ENCODE measurements at places on chromosomes 5 and 9.

GRCh38 chr9:88971131-88971960, 19.9 kb upstream of the S1PR3 start:
- DNase-seq = no peak

- no peak for DNase-seq
Observed at GRCh38 chr5:169610606-169611005, 26.5 kb upstream of the DOCK2 start.

- DNase-seq = no peak
Observed at GRCh38 chr5:177444106-177445051, 2.2 kb upstream of the PRR7 start.

DNA sequence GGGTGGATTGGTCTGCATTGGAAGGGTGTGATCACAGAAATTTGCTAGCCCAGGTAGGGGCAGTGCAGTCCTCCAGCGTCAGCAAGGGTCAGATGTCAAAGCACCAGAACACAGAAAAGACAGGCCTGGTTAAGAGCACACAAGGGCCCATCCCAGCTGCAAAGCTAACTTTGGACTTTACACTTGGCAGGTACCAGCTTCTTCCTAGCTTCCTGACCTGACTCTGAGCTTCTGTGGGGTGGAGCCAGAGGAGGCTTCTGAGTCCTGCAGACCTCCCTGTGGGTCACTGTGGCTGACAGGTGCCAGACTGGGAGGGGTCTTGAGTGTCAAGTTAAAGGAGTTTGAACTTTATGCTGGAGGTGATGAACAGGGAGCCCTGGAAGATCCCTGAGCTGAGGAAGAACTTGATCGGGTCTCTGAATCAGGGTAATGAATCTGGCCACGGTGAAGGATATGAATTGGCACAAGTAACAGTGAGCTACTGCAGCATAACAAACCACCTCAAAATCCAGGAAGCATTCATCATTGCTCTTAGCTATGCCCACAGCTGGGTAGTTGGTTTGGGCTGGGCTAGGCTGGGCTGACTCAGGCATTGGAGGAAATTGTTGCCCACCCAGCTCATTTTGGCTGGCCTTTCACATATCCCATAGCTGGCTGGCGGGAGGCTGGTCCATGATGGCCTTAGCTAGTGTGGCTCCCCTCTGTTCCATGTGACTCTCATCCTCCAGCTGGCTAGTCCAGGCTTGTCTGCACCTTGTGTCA, 63.4 kb downstream of the BARX1 start:
- DNase-seq = no peak

DNA sequence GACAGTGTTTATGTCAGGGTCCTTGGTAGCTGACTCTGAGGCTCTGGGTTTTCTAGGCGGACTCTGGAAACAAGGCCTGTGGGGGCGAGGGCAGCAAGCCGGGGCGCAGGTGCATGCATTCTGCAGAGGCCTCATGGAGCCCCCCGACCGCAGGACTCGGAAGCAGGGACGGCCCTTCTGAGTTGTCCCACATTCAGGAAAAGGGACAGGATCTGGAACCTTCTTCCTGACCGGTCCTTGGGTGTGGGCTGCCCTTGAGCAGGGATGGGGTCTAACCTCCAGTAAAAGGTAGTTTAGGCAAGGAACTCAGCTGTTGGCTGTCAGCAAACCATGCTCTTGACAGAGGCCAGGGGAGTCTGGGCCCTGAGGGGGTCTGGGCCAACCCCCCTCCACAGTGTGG, 7.4 kb upstream of the COL5A1 start:
- no peak for DNase-seq

DNA sequence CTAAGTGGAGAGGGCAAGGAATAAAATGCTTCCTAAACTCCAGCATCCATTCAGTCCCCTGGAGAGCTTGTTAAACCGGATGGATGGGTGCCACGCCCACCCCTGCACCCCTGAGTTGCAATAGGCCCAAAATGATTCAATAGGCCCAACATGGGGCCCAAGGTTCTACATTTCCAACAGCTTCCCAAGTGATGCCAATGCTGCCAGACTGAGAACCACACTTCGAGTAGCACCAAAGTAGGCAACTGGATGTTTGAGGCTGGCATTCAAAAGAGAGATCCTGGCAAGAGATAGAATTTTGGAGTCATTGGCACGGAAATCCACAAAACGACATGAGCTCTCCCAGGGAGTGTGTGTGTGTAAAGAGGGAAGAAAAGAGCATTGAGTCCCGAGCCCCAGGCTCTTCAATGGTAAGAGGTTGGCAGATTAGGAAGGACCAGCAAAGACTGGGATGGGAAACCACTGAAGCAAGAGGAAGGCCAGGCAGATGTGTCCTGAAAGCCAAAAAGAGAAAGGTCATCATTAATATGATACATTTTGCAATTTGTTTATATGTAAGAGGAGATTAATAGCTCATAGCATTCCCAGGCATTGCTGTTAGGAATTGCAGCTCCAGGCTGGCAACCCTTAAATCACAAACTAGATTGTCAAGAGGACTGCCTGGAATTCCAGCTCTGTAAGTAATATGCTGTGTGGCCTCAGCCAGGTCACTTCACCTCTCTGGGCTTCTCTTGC, 130.6 kb downstream of the KCNIP1 start:
- DNase-seq = no peak

- no peak for DNase-seq
Observed at GRCh38 chr9:108812396-108813025, 43.3 kb downstream of the ACTL7B start.

- peak; percentile 79 for DNase-seq
Observed at GRCh38 chr5:176361437-176362232, at the start of gene KIAA1191. KIAA1191 (minus strand) TSS chr5:176361764; CDS start chr5:176359508, 2,256 bp downstream.

GRCh38 chr9:120441426-120442307, 138.3 kb downstream of the CDK5RAP2 start:
- DNase-seq = no peak

GRCh38 chr9:69554945-69555344, 117.2 kb downstream of the APBA1 start:
- DNase-seq = no peak

DNA sequence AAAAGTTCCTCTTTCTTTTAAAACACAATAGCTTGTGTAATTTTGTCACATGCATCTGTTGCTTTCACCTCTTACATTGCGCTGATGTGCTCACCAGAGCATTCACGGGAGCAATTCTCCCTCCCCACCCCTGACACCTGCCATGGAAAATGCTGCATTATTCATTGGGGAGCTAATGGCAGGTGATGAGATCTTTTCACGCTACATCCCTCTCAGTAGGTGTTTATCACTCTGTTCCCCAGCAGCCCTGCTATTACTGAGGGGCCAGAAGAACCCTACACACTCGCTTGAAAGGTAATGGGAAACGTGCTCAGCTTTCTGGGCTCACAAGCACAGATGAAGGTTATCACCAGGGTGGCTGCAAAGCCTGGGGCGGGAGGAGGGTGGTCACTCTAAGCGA, 398.0 kb downstream of the PSAT1 start:
- DNase-seq = no peak

GRCh38 chr9:27280860-27281259, 16.1 kb downstream of the EQTN start:
- no peak for DNase-seq

DNA sequence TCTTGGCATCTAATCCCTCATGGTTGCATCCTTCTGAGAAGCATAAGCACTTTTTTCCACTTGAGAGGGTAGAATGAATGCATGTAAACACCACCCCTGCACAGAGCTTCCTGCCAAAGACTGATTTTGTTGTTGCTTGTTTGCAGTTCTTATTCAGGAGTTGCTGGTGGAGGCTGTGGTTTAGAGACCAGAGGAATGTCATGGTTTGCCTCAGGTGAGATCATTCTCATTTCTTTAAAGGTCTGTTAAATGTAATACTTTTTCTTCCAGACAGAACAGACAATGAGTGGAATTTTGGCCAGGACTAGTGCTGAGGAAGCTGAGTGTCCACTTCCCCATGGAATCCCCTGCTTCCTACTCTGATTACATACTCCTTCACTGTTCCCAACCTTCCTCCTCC, 3.2 kb upstream of the TNC start:
- DNase-seq = no peak

- DNase-seq = no peak
Observed at GRCh38 chr5:40796487-40796889, 1.7 kb downstream of the PRKAA1 start.

DNA sequence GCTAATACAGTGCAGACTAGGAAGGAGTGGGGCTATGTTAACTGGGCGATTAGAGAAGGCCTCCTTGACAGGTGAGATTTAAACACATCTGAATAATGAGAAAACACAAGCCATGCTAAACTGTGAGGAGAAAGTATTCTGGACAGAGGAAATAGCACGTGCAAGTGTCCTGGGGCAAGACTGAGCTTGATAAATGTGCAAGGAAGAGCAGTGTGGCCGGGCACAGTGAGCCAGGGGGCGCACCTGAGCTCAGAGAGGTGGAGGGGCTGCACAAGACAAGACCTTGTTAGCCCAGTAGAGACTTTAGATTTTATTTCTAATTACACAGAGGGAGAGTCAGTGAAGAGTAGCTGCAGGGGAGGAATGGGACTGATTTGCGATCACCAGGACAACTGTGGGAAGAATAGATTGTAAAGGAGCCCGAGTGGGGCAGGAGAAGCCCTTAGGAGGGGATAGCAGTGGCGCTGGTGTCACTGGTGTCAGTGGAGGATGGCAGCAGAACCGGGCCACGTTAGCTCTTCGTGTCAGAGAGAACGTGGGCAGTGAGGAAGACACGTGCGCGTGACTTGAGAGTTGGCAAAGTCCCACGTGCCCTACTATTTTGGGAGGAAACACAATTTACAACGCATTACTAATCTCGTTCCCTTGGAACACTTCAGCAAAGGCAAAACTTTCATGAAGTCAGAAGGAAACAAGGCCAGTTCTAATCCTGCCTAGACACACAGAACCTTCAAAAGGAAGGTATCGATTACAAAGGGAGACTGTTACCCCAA, 17.9 kb upstream of the C5orf47 start:
- DNase-seq = no peak

GRCh38 chr9:28120184-28120583, 546.9 kb upstream of the C9orf72 start:
- no peak for DNase-seq

GRCh38 chr5:52734557-52734956, 53.2 kb upstream of the ITGA1 start:
- DNase-seq = no peak

DNA sequence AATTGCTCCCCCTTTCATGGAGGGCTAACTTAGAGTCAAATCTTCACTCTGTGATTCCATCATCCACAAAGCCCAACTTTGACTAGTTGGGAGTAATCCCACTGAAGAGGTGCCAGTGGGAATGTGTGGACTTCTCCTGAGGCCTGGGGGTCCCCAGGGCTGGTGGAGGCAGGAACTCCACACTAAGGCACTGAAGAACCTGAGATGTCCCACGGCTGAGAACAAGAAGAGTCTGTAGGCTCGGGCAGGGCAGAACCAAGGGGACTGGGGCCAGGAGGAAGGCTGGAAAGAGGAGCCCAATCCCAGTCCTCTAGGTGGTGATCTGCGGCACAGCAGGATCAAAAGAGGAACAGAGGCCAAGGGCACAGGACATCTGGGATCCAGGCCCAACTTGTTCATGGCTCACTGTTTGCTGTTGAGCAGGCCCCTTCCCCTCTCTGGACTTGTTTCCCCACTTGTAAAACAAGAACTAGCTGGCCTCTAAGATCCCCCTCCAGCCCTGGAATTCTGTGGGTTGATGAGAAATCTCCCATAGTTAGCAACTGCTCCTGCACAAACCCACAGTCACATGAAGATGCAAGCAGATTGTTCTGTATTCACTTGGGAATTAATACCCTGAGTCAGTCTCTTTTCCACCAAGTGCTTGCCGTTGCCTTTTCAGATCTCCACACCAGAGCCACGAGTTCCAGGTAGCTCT, 32.7 kb upstream of the ALDH1B1 start:
- no peak for DNase-seq

DNA sequence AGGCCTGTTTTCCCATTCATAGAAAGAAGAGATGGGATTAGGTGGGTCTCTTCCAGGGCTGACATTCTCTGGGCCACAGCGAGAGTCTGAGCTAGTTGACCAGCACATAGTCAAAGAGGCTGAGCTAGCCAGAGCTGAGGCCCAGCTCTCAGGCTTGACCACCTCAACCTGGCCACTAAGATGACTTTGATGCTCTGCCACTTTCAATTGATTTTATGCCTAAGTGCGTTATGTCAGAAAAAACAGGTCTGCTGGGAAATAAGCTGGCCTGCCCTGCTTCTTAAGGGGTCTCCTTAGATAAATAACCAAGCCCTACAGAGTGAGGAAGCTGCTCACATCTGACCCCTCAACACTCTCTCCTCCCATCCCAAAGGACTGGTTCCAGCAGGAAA, 20.0 kb upstream of the RAB14 start:
- no peak for DNase-seq

- DNase-seq = no peak
Observed at GRCh38 chr9:19146441-19147024, 19.2 kb upstream of the PLIN2 start.

- no peak for DNase-seq
Observed at GRCh38 chr9:73081979-73082657, 69.5 kb upstream of the ANXA1 start.

Measured in activated CD4-positive, alpha-beta T cell treated with anti-CD3 and anti-CD28 coated beads, Interleukin-2, amount 50 U/mL, for 24 hours (primary cell).